Tibial artery (tissue), 4 donors: ENCODE measurements at places on chromosomes 1 and 21.
A peak's percentile ranks its signal among the peaks of the same experiment; 100 is the strongest.

DNA sequence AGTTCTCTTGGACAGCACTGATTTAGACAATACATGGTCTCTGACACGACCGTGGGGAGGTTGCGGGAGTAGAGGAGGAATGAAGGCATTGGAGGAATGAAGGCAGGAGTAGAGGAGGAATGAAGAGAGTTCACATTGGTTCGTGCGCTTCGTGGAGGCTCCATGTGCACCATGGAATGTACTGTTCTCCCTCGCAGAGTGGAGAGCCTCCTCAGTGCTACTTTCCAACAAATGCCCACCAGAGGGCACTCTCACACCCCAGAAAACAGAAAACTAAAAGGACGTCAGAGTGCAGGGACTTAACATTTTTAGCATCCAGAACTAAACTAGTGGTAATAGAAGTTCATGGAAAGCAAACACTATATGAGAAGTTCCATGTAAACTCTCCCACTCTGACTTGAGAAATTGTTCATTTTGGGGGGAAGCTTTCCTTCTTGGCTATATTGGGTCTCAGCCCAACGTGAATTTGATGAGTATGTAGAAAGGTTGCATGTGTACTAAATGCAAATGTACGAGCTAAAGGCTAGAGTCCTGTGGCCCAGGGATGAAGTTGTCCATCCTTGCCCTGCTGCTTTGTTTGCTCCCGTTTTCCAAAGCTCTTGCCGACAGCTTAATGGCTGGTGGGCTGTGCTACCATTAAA is 211.6 kb downstream of the LMX1A start:
- peak; percentile 45 for DNase-seq
- H3K4me1 ChIP-seq = no peaks in the 10 kb centered on the region
- no peaks in the 10 kb centered on the region for H3K27me3 ChIP-seq
- H3K4me3 ChIP-seq = no peak overlapping the region
- no peak overlapping the region for H3K27ac ChIP-seq

GRCh38 chr1:91797164-91797563 is 88.8 kb downstream of the TGFBR3 start:
- no peak overlapping the region for H3K4me3 ChIP-seq
- no peaks in the 10 kb centered on the region for H3K4me1 ChIP-seq
- DNase-seq = no peak
- H3K27me3 ChIP-seq = no peaks in the 10 kb centered on the region
- H3K27ac ChIP-seq = no peak overlapping the region

GRCh38 chr1:28266920-28267322 is 7.6 kb downstream of the SESN2 start:
- DNase-seq = no peak
- H3K27me3 ChIP-seq = no peaks in the 10 kb centered on the region
- peaks cover 27% of the 10 kb centered on the region for H3K36me3 ChIP-seq
- no peak overlapping the region for H3K27ac ChIP-seq

DNA sequence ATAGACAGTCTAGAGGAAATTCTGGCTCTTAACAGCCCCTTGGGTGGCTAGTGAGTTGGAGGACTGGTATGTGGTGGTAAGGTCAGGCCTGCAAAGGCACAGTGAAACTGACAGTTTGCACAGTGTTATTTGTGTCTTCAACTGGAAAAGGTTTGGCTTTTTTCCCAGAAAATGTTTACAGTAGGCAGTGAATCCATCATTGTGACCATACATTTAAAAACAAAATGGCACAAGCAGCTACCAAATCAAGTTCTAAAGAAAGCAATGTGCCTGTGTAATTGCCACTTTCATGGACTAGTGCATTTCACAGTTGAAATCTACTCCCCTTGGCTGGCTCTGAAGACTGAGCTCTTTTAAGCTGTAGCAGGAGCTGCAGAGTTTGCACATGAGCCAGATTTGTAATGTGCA is 24.8 kb downstream of the ATPAF1 start:
- no peaks in the 10 kb centered on the region for H3K27me3 ChIP-seq
- H3K27ac ChIP-seq = peak overlapping the region; percentile 40
- no peak for DNase-seq
- H3K4me1 ChIP-seq = no peaks in the 10 kb centered on the region

DNA sequence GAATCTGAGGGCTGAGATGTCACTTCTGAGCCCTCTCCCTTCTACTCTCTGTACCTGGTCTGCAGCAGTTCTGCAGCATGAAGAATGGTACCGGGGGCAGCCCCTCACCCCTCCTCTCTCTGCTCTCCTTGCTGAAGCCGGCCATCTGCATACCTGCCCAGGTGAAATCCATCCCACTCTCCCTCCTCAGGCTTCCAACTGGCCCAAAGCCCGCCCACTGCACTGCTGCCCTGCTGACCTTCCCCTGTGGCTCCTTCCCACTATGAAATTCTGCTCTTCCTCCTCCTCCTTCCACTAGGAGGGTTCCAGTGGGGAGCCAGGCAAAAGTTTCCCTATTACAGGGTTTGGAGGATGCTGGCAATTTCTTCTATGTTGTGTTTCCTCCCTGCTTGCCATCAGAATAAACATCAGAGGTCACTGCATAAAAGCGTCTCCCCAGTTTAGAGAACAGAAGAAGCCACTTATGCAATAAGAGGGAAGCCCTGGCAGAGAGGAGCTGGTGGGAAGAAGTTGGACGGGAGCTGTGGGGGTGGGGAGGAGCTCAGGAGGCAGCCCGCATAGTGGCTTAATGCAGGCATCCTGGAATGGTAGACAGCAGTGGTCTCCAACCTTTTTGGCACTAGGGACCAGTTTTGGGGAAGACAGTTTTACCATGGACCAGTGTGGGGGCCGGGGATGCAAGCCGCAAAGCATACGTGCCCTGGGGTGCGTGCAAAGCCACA is 30.3 kb downstream of the TMCO4 start:
- peaks cover 75% of the 10 kb centered on the region for H3K36me3 ChIP-seq
- H3K4me1 ChIP-seq = no peaks in the 10 kb centered on the region
- no peak overlapping the region for H3K27ac ChIP-seq
- no peak for DNase-seq
- H3K4me3 ChIP-seq = no peak overlapping the region
- no peaks in the 10 kb centered on the region for H3K27me3 ChIP-seq

- H3K4me3 ChIP-seq = no peak overlapping the region
- no peaks in the 10 kb centered on the region for H3K4me1 ChIP-seq
- no peak for DNase-seq
- peaks cover 69% of the 10 kb centered on the region for H3K27me3 ChIP-seq
These were observed 18.1 kb upstream of the TSPEAR start for GRCh38 chr21:44729336-44730027.

DNA sequence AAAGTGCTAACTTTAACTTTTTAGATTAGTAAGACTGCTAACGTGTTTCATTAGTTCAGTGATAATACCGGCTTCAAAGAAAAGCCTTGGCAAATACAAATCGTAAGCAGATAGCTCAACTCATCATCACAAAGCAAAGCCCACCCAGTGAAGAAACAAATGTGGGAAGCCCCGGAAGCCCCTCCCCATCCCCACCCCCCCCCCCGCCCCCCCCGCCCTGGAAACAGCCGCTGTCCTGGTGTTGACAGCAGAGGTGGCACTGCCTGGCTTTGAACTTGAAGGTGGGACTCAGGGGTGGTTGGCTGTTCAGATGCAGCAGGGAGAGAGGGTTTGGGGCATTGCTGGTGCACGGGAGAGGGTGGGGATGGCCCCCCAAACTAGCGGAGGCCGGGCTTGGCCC is 14.1 kb downstream of the PDXK start:
- H3K27ac ChIP-seq = no peak overlapping the region
- H3K4me1 ChIP-seq = peaks cover 19% of the 10 kb centered on the region
- no peak overlapping the region for H3K4me3 ChIP-seq
- DNase-seq = no peak

GRCh38 chr1:162502928-162503327 is 5.3 kb downstream of the UHMK1 start:
- peaks cover 17% of the 10 kb centered on the region for H3K4me1 ChIP-seq
- no peak overlapping the region for H3K4me3 ChIP-seq
- no peak overlapping the region for H3K27ac ChIP-seq
- H3K27me3 ChIP-seq = no peaks in the 10 kb centered on the region

DNA sequence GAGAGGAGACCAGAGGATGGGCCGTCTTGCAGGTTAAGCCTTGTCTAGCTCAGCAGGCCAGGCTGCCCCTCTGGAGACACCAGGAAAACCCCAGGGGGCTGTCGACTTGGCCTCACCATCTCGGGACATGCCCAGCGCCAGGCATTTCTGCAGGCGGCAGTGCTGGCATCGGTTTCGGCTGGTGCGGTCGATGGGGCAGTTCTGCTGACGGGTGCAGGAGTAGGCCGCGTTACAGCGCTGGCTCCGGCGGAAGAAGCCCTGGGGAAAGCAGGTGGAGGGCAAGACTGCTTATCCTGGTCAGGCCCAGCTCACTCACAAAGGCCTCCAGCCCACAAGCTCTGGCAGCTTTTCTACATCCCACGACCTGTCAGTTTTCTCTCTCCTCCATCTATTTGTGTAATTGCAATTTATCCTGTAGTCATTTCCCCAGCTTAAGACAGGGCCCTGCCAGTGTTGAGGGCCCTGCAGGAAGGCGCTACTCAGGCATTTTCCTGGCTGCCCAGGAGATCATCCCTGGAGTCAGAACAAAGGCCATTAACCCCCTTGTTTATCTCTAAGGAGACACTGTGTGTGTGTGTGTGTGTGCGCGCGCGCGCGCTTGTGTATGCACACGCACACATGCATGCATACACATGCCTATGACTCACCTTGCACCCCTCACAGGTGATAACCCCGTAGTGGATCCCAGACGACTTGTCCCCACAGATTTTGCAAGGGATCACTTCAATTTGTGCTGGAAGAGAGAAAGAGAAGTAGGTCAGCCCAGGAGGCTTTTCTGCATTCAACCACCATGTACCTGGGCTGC is 11.5 kb upstream of the LINGO4 start:
- H3K27ac ChIP-seq = no peak overlapping the region
- H3K4me1 ChIP-seq = peaks cover 2% of the 10 kb centered on the region
- H3K4me3 ChIP-seq = no peak overlapping the region
- no peaks in the 10 kb centered on the region for H3K27me3 ChIP-seq

GRCh38 chr1:3033040-3033789 is 11.9 kb downstream of the ACTRT2 start:
- no peaks in the 10 kb centered on the region for H3K4me1 ChIP-seq
- H3K27ac ChIP-seq = no peak overlapping the region
- no peak for DNase-seq

DNA sequence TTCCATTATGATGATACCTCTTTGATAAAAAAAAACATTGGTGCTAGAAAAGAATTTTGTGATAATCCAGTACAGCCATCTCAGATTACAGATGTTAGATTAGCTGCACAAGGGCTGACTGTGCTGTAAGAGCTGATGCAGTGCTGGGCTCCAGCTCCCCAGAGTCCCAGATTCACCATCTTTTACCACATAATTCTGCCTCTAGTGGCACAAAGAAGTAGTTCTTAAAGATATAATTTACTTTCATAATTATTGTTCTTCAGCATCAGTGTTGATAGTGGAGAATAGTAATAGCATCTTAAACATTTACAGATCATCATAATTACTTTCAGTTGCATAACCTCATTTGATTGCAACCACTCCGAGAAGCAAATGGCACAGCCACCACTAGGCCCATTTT is 262.1 kb downstream of the BRINP2 start:
- H3K27ac ChIP-seq = no peak overlapping the region
- no peak overlapping the region for H3K4me3 ChIP-seq
- H3K4me1 ChIP-seq = no peaks in the 10 kb centered on the region

- H3K4me3 ChIP-seq = no peak overlapping the region
- DNase-seq = no peak
- no peak overlapping the region for H3K27ac ChIP-seq
- peaks cover 17% of the 10 kb centered on the region for H3K4me1 ChIP-seq
- no peaks in the 10 kb centered on the region for H3K27me3 ChIP-seq
These were observed 116.0 kb downstream of the TOMM20 start for GRCh38 chr1:235012436-235013210.

DNA sequence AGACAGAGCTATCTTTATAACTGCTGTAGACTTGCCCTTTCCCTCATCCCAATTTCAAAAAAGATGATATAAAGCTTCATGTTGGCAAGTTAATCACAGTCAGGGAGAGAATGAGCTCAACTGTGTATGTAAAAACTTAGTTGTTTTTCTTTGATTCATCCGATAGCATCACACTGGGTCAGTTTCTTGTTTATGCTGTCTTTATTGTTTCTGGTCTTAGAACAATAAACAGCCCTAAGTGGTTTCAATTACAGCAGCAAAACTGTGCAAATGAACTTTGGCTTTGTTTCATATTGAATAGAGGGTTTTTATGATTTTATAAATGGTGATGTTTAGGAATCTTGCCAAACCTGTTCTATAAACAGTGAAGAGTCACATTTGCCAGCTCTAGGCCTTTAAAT is 423.8 kb upstream of the CXADR start:
- no peaks in the 10 kb centered on the region for H3K27me3 ChIP-seq
- H3K4me1 ChIP-seq = no peaks in the 10 kb centered on the region
- DNase-seq = no peak
- no peaks in the 10 kb centered on the region for H3K36me3 ChIP-seq

DNA sequence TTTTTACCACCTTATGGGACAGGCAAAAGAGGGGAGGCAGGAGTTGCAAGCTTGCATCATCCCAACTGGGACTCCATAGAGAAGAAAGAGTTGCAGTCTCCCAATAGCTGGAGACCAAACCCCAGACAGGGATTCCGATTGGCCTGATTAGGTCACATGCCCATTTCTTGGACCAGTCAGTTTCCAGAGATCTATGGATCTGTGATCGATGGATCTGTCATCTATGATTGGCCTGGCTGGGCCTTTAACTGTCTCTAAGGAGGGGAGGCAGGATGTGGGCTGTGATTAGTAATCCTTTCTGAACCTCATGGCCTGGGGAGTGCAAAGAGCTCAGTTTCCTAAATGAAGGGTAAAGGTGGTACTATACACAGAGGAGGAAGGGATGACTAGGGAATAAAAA is 252.1 kb downstream of the MATN1 start:
- peak; percentile 47 for DNase-seq
- H3K4me1 ChIP-seq = no peaks in the 10 kb centered on the region
- H3K27me3 ChIP-seq = no peaks in the 10 kb centered on the region
- no peak overlapping the region for H3K4me3 ChIP-seq
- H3K27ac ChIP-seq = no peak overlapping the region
- no peaks in the 10 kb centered on the region for H3K36me3 ChIP-seq

DNA sequence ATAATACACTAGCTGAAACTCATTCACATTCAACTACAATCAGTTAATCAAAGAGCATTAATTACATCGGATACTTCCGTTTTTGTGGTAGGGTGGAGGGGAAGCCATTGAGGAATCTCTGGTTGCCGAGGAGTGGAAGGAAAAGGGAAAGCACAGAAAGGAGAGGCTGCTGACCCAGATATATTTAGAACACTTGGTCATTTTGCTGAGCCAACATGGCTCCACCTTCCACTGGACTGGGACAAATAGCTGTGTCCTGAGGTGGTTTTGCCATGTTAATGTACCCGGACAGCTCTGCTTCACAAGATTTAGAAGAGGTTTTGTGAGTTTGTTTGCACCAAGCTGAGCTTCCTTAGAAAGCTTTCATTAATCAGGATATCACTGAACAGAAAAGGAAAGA is 26.2 kb downstream of the ASTN1 start:
- DNase-seq = no peak
- H3K27ac ChIP-seq = no peak overlapping the region
- H3K27me3 ChIP-seq = no peaks in the 10 kb centered on the region
- no peak overlapping the region for H3K4me3 ChIP-seq
- H3K4me1 ChIP-seq = no peaks in the 10 kb centered on the region

DNA sequence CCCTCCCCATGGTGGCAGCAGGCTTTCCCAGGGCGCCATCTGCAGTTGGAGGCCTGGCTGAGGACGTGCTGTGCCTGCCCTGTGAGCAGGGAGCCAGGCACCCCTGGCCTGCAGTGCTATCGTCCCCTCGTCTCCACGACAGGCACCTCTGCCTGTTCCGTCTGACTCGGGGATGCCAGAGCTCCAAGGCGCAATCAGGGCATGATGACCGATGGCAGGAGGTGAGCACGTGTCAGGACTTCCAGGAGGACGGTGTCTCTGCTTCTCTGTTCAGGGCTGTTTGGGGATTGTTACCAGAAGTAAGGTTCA is 125.2 kb downstream of the PCBP3 start:
- H3K36me3 ChIP-seq = no peaks in the 10 kb centered on the region
- H3K27ac ChIP-seq = no peak overlapping the region
- peaks cover 7% of the 10 kb centered on the region for H3K27me3 ChIP-seq
- DNase-seq = peak; percentile 39
